ENCODE measurements at places on chromosomes 3 and 15. TPM values are rescaled to one million over a fixed set of nuclear protein-coding genes. Genes with fewer than 3 reads are reported as not detected.

- no peak for DNase-seq
These were observed 30.9 kb downstream of the PIAS1 start for GRCh38 chr15:68085052-68085451.

DNA sequence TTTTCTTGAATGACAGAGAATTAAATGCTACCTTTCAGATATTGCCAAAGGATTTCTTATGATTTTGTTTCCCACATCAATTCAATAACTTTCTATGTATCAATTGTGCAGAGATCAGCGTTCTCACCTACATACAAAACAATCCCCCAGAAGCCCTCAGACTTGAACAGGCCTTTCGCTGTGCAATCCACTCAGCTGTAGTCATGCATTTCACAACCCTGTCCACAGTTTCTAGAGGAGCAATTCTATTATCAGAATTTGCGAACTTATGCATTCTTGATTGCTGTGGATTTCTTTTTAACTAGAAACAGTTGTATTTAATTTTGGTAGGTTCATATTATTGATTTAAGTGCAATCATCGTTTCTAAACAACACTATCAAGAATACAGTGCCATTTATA lies 13.7 kb upstream of the ALCAM start:
- DNase-seq: no peak

DNA sequence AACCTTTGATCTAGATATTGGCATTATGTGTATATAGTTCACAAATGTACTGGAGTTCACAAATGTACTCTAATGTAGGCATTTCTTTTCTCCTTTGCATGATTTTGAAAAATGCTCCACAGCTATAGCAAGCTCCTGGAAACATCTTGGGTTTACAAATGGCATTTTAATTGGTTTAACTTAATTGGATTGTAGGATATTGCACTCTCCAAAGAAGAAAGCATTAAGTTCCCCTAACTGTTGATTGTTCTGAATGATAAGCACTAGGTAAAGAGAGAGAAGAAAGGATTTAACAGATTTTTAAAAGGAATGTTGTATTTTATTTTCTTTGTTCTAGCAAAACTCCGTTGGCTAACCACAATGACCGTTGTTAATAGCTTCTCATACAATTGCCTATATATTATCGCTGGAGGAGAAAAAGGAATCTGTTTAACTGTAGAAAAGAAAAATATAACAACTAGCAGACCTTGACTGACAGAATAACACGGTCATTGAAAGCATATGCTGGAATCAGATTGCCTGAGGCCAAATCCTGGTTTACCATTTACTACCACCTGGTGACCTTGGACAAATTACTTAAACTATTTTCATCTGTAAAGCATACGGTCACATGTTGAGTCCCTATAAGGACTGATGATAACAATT lies 170.8 kb downstream of the PEX5L start:
- DNase-seq: no peak

- no peak for DNase-seq
These were observed 225.8 kb upstream of the ALCAM start for GRCh38 chr3:105140899-105141367.

DNA sequence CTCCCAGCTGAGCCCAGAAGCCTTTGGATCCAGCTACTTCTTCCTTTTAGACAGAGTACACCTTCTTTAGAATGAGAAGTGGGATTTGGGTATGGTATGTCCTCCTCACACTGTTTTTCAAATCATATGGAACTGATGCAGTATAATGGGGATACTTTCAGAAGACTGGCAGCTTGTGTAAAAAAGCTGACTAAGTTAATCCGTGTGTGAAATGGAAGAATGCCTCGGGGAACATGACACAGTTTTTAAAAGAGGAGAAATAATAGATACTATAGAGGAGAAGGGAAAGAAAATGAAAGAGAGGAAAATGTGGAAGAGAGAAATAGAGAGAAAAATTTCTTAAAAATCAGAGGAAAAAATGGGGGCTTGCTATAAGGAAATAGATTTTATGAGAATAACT lies 47.7 kb downstream of the TUSC7 start:
- DNase-seq: no peak

DNA sequence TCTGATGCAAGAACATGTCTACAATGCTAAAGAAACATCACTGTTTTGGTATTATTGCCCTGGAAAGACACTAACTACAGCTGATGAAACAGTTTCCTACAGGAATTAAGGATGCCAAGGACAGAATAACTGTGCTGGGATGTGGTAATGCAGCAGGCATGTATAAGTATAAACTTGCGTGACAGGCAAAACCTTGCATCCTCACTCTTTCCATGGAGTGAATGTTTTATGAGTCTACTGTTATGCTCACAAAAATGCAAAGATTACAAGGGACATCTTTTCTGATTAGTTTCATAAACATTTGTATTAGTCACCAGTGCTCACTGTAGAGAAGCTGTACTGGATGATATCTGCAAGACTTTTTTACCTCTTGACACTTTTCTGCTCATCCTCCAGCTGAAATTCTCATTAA lies 143.6 kb downstream of the NAALADL2 start:
- DNase-seq: no peak

DNA sequence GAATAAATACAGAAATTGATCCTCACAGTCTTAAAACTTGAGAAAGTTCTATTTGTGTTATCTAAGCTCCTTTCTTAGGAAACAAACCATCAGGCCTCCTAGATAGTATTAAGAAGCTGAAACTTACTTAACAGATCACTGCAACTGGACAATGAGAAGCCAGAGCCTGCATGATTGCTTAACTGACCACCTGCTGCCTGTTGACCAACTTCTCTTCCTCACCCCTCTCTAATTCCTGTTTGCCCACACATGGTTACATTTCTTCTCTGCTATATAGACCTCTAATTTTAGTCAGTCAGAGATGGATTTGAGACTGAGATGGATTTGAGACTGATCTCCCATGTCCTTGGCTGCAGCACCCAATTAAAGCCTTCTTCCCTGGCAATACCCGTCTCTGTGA lies 13.5 kb downstream of the CCPG1 start:
- DNase-seq: no peak

CLDN11 gene
- not detected for total RNA-seq
